Caco-2 (cell line): ENCODE measurements at places on chromosomes 7 and 10. TPM values are rescaled to one million over a fixed set of nuclear protein-coding genes. Genes with fewer than 3 reads are reported as not detected.

IFIT1 gene
- total RNA-seq = 4.3 and 5.4 TPM in 2 replicates

GDF2 gene
- total RNA-seq = not detected in 2 replicates

CALN1 gene
- not detected in 2 replicates for total RNA-seq

SLC39A12 gene
- not detected in 2 replicates for total RNA-seq

EPHA1 gene
- 66.6 and 69.2 TPM in 2 replicates for total RNA-seq

- H3K27me3 ChIP-seq = no peaks in the 10 kb centered on the region
- DNase-seq = no peak
- no peaks in the 10 kb centered on the region for H3K4me1 ChIP-seq
- H3K4me3 ChIP-seq = no peak overlapping the region
- no peaks in the 10 kb centered on the region for H3K36me3 ChIP-seq
- no peak overlapping the region for H3K27ac ChIP-seq
Measured at GRCh38 chr7:67100956-67101361, 104.3 kb downstream of the TYW1 start.

DNA sequence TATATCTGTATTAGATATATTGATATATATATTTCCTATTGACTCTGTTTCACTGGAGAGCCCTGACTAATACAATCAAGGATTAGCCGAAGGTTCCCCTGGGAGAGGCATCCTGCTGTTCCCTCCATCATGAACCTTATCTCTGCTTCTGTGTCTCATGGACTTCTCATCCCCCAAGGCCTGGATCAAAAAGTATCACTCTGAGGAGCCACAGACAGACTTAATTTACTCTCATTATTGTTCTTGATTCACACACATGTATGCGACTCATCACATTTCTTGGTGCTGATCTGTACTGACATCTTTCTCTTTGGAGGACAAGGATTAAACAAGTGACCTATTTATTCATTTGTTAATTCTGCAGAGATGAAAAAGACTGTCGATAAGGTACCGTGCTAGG lies 550.2 kb downstream of the KCNMA1 start:
- DNase-seq = no peak
- no peaks in the 10 kb centered on the region for H3K36me3 ChIP-seq

GRCh38 chr10:26216585-26217395 lies at the start of gene GAD2:
Gene GAD2 (plus strand): TSS chr10:26216774. CDS start chr10:26216810, 36 bp downstream.
- no peak within 1 kb of the TSS for H3K4me3 ChIP-seq
- DNase-seq = no peak
- no peak within 1 kb of the TSS for H3K27ac ChIP-seq
- H3K27me3 ChIP-seq = 0 out of 2 replicates have a peak, but pooled peaks cover 3% of the 10 kb centered on the region

DNA sequence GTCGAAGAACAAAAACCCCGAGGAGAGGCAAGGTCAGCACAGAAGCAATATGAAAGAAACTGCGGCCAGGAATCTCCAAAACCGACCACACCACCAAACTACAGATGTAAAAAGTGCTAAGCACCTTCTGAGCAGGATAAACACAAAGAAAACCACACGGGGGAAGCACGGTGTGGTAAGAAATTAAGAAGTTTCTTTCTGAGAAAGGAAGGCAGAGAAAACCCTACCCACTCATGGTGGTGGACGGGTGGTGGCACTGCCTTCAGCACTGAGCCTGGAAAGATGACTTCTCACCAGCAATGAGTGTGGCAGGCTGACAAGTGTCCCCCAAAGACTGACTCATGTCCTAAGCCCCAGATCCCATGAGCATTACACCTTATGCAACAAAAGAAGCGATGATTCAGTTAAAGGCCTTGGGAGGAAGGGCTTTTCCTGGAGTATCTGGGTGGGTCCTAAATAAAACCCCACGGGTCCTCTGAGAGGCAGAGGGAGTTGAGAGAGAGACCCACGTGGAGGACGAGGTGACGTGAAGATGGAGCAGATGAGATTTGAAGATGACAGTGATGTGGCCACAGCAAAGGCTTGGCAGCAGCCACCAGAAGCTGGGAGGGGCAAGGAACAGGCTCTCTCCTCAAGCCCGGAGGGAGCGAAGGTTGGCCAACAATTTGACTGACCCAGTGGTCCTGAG lies 124.9 kb downstream of the DLG5 start:
- no peak overlapping the region for H3K27ac ChIP-seq
- H3K4me1 ChIP-seq = no peaks in the 10 kb centered on the region
- peaks cover 6% of the 10 kb centered on the region for H3K36me3 ChIP-seq
- H3K27me3 ChIP-seq = no peaks in the 10 kb centered on the region

- H3K27me3 ChIP-seq = no peaks in the 10 kb centered on the region
- no peak overlapping the region for H3K27ac ChIP-seq
- H3K4me3 ChIP-seq = no peak overlapping the region
- no peaks in the 10 kb centered on the region for H3K36me3 ChIP-seq
- no peak for DNase-seq
Measured at GRCh38 chr7:105426606-105427146, 38.0 kb upstream of the SRPK2 start.

- no peak for DNase-seq
- H3K36me3 ChIP-seq = no peaks in the 10 kb centered on the region
- no peaks in the 10 kb centered on the region for H3K27me3 ChIP-seq
- H3K27ac ChIP-seq = no peak overlapping the region
- no peak overlapping the region for H3K4me3 ChIP-seq
Measured at GRCh38 chr10:15526754-15527153, 155.7 kb upstream of the FAM171A1 start.
